Stimulated activated CD8-positive, alpha-beta memory T cell treated with anti-CD3 and anti-CD28 coated beads, Interleukin-4, amount 100 ng/mL, for 4 hours (primary cell): ENCODE measurements at places on chromosomes 2 and 18.
A peak's percentile ranks its signal among the peaks of the same experiment; 100 is the strongest.

GRCh38 chr2:127308586-127309138, 14.7 kb upstream of the ERCC3 start:
- DNase-seq = no peak

GRCh38 chr18:73331212-73331772, 463.5 kb upstream of the NETO1 start:
- no peak for DNase-seq

DNA sequence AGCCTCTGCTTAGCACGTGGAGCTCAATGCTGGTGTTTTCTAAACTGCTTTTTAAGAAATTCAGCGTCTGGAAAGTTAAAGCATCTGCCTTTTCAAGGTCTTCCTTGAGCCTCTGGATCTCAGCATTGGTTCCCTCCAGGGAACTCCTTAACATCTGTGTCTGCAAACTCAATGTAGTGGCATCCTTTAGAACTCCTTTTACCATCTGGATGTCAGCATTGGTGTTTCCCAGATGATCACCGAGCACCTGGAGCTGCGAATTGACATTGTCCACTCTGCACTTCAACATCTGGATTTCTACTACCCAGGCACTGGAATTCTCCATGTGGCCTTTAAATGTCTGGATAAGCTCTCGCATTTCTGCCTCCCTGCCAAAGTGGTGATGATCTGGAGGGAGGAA, 3.7 kb downstream of the CLEC4F start:
- DNase-seq = no peak

DNA sequence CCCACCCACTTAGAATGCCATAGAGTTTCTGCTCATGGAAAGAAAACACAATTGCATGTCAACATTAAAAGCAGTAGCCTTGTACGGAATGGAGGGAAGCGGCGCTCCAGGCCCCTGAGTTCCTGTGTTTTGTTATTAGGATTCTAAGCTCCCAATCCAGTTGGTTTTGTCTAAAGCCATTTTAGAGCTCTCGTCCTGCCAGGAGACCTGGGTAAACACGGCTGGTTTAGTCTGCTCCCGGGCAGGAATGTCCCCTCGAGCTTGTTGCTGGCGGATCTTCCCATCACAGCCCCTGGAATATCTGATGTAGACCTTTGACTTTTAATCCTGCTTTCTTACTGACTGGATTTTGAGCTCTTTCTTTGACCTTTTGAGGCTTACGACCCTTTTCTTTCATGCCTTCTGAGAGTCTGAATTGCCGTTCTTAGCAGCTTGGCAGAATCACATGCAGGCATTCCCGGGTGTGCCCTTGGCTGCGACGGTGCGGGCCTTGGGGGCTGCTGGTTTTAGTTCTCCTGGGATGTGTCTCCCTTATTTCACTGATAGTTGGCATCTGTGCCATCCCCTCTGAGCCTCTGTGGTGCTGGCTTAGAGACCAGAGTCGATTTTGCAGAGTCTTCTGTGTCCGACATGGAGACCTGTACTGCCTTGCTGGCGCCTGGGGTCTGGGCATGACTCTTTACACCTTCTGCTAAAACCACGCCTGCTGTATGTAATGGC, 25.4 kb downstream of the GREB1 start:
- no peak for DNase-seq

DNA sequence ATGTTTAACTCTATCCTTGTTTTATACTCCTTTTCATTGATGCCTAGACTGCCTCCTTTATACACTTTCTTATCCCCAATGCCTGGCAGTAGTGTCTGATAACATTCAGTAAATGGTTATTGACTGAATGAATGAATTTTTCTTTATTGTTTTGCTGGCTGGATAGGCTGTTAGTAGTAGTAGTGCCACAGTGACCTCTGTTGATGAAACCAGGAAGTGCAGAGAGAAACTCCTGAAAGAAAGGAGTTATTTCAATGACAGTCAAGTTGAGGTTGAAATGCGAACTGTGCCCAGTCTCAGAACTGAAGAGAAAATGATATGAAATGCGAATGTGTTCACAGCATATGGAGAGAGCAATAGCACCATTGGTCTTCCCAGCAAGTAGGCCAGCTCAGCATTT, 26.8 kb upstream of the SLC9A2 start:
- DNase-seq = no peak

- no peak for DNase-seq
These were observed 302.1 kb downstream of the LPIN1 start for GRCh38 chr2:12048550-12048949.

DNA sequence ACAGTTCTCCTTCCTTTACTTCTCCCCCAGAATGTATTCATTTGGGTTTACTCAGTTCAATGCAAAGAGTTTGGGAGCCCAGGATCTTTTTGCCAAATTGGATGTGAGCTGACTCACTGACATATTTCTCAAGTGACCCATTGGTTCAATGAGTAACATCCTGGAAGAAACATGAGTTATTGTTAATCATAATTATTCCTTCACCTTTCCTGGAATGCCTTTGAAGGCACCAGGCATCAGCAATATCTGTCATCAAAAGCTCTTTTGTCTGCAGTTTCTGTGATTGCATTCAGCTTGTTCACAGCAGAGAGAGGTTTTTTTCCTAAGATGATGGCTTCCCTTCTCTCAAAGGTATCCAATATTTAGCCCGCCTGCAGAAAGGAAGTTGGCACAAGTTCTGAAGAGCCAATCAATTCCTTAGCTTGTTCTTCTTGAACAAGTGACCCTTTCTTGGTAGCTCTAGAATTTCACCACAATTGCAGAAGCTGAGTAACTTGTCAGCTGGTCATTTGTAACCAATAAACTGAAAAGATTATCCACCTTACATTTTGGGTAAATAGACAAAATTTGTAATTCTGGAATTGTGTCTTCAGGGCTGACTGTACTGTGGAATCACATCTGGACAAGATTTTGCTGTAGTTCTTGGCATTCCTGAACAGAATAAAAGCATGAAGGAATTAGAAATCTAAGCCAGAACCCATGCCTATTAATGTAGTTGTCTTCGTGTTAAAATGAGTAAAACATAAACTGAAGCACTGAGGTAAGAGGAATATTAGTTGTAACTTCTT, 72.2 kb upstream of the TMEM17 start:
- DNase-seq = no peak

GRCh38 chr2:53655256-53655655, 112.3 kb upstream of the CHAC2 start:
- no peak for DNase-seq

DNA sequence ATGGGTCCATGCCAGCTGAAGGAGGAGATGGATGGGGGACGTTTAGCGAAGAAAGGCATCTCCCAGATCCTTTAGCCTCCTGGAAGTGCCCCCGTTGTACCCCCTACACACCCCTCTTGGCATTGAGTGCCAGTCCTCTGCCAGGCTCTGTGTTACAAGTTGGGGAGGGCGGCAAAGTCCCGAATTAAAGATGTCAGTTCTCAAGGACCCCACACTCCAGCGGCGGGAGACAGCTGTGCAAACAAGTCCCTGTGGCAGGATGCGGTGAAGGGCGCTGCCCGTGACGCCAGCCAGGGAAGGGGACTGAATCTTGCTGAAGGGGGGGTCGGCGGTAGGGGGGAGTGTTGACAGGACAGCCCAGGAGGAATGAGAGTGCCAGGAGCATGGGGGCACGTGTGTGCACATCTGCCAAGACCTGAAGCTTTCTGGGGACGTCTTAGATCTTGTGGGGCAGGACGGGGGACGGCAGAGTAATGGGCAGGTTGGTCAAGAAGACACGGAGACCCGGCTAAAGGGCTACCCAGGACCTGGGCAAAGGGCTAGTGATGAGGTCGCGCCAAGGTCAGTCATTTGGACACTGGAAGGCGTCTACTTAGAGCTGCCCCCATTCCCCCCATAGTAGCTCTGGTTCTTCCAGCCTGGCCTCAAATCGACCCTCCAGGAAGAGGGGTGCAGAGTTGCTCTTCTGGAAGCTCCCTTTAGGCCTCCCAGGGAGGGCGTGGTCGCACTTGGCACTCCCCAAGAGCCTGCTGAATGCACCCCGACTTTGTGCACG, 2.8 kb upstream of the CTDSP1 start:
- DNase-seq = peak; percentile 41

- no peak for DNase-seq
These were observed 169.8 kb downstream of the TNS1 start for GRCh38 chr2:217832987-217833386.

- no peak for DNase-seq
These were observed 80.0 kb downstream of the SOWAHC start for GRCh38 chr2:109694190-109694589.

GRCh38 chr2:130766037-130766436, 10.7 kb downstream of the AMER3 start:
- no peak for DNase-seq

DNA sequence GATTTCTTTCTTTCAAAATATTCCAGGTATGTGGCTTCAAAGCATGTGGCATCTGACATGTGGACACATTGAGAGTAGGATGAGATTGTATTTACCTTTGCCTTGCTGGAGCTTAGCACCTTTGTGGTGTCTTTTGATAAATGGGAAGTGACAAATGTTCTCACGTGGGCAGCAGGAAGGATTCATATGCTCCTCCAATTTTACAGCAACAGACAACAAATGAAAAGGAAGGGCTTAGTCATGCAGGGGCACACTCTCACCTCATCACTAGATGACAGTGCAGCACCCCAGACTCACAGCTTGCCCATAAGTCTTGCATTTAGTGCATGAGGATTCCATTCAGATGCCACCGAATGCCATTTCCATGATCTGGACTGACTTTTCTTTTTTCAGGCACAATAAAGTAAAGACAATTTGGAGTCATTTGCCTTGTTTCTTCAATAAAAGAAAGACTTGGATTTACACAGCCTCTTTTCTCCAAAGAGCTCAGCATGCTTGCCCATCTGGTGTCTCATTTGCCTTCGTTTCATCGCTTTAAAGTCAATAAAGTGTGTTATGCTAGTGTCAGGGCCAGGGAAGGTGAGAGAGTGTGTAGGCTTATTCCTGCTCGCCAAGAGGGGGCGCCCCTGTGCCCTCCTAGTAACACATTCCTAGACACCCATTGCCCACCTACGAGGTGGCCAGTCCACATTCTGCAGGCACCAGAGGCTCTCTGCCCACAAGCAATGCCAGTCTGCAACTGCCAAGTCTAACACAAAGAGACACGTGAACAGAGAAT, 39.6 kb upstream of the DAPL1 start:
- DNase-seq = no peak

- DNase-seq = no peak
These were observed 9.3 kb upstream of the PSMD1 start for GRCh38 chr2:231047274-231047922.
